ENCODE measurements at places on chromosomes 1 and 21. TPM values are rescaled to one million over a fixed set of nuclear protein-coding genes. Genes with fewer than 3 reads are reported as not detected.
A peak's percentile ranks its signal among the peaks of the same experiment; 100 is the strongest.

The NADK gene
- 31.2 TPM for total RNA-seq

The ZNF593OS gene
- total RNA-seq = not detected

The CLCNKB gene
- total RNA-seq = 0.11 TPM

The CACNA1S gene
- total RNA-seq = not detected

The OR6N1 gene
- total RNA-seq = not detected

GRCh38 chr21:36610201-36610600 lies 88.7 kb upstream of the SIM2 start:
- no peak for DNase-seq

DNA sequence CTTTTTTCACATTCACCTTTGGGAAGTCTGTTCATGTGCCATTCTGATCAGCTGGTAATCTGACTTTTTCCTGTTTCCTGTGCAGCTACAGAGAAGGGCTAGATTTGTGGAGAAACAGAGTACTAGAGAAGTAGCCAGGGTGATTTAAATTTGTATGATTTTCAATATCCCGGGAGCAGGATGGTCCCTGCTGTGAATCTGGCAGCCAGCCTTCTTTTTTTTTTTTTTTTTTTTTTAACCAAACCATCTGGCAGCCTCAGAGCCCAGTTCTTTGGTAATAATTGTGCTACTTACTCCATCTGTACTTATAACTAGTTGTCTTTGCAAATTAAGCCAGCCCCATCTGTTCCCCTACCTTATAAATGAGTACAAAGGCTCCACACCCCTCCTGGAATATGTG lies 248.6 kb upstream of the DEPDC1 start:
- DNase-seq = no peak

GRCh38 chr1:910881-911721 lies 12.6 kb upstream of the SAMD11 start:
- DNase-seq = peak; percentile 84

GRCh38 chr1:18831656-18832055 lies 27.8 kb downstream of the TAS1R2 start:
- no peak for DNase-seq

DNA sequence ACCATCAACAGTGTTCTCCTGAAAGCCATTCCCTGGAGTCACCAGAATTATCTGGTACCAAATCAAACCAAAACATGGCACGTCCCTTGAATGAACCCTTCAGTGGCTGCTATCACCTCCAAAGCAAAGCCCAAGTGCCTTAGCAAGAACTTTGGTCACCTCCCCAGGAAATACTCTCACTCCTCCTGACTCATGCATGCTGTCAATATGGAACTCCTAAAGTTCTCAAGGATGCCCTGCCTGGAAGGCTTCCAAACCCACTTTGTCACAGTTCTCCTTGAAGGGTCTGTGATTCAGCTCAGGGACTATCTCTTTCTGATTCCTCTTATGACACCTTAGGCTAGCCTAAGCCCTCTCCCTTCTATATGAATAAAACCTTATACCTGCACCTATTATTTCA lies 146.1 kb upstream of the RUNX1 start:
- DNase-seq = peak; percentile 58

- no peak for DNase-seq
Measured at GRCh38 chr21:38912102-38912629, 106.4 kb downstream of the ETS2 start.

DNA sequence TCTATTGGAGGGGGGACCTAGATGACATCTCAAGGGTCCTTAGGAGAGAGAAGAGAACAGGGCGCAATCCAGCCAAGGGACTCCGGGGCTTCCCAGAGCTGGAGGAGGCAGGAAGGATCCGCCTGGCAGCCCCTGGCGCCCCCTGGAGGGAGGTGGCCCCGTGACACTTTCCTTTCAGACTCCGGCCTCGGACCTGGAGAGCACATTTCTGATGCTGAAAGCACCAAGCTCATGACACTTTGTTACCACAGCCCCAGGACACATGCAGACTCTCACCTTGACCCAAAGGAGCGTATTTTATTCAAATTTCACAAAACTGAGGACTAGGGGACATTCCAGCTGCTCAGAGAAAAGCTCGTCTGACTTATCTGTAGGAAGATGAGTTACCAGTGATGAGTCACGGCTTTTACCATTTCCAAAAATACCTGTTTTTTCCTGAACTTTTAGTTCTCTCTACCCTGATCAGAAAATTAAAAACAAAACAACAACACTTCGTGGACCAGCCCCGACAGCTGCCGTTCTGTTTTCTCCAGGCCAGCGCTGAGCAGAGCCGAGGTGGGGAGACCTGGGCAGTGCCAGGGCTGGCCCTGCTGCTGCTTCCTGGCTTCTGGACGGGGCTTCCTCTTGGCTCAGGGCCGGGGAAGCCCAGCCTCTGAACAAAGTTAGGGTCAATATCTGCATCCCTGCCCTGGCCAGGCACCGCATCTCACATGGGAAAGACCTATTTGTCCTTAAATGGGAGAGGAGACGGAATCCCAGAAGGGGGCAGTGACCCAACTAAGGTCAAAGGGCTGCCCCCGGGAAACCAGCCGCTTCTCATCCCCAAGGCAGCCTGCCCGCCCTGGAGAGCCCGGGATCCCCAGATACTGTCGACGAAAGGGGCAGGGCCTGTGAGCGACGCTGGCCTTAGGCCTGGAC lies 21.6 kb upstream of the POFUT2 start:
- peak; percentile 86 for DNase-seq

- no peak for DNase-seq
Measured at GRCh38 chr21:29501451-29501850, 202.7 kb downstream of the BACH1 start.

DNA sequence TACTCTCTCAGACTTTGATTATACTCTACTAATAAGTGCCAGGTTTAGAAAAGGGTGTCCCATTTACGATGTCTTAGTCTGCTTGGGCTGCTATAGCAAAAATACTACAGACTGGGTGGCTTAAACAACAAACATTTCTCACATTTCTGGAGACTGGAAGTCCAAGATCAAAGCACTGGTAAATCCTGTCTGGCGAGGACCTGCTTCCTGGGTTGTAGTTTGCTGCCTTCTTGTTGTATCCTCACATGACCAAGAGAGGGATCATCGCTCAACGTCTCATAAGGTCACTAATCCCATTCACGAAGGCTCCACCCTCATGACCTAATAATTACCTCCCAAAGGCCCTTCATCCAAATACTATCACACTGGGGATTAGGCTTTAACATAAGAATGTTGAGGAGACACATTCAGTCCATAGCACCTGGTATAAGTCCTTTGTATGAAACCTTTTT lies 12.0 kb downstream of the PRDX6 start:
- no peak for DNase-seq

- no peak for DNase-seq
Measured at GRCh38 chr1:36982709-36983108, 51.6 kb downstream of the GRIK3 start.

DNA sequence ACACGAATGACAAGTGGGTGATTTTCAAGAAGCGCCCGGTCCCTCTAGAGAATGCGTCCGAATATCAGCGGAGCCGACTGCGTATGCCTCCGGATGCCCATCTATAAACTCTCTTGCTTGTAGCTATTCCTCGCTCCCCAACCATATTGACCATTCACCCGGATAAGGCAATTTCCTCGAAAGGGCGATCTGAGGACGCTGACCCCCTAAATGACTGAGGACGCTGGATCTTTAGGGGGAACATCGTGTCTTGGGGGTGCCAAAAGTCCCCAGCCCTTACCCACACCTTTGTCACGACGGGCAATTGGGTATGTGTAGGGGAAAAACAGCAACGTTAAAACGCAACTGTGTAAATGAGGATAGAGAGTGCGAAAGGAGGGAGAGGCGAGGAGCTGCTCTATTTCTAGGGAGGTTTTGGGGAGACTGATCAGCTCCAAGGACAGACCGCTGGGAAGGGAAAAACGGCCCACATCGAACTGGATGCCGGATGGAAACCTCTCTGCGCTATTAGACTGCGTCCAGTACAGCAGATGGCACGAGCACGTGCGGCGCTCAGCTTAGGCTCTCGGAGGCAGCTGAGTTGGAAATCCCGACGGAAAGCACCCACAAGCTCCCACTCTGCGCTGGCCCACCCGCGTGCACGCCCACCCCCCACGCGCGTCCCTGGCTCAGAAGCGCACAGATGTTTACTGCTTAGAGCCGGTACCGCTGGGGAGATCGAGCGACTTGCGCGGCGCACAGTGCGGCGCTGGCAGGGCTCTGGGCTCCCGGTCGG lies 2.9 kb upstream of the PRRX1 start:
- no peak for DNase-seq
